ENCODE measurements at places on chromosomes 6 and 20.

DNA sequence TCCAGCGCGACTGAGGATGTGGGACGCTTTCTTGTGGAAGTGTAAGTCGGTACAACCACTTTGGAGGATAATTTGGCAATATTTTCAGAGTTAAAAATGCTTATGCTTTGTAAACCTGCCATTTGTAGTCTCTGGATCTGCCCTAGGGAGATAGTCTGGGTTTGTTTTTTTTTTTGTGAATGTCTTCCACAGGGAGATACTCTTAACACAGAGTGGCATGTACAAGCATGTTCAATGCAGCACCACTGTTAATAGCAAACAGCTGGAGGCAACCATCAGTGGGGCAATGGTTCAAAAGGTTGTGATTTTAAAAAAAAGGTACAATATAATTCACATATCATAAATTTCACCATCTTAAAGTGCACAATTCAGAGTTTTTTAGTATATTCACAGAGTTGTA is 22.4 kb downstream of the SLC9A8 start:
- no peak for DNase-seq

DNA sequence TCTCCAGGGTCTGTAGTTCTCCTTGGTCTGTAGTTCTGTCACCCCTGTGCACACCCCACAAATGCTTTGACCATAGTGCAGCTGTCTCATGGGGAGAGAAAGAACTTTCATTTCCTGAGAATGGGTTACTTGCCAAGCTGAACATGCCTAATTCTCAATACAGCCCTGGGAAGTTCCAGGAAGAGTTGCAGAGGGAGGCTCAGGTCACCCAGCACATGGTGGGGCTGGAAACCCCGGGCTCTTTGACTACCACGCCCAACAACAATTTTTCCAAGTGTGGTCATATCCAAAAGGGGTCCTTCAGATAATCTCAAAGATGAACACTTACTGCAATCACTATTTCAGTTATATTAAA is 2.2 kb upstream of the PTPRA start:
- DNase-seq: no peak

DNA sequence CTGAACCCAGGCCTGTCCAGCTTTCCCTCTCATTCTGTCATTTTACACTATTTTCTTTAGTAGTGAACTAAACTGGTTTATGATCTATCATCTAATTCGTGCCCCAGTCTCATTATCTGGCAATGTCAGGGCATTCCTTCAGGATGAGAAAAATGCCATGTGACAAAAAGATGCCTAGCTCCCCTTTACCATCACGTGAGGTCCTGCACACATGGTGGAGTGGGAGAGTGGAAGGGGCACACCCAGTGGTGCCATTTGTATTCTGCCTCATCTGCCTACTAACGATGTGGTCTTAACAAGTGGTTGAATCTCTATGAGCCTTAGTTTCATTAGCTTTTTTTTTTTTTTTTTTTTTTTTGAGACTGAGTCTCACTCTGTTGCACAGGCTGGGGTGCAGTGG is 41.2 kb downstream of the CDC5L start:
- DNase-seq: no peak

- DNase-seq: no peak
These were observed 52.5 kb downstream of the CCN2 start for GRCh38 chr6:131898718-131899117.

DNA sequence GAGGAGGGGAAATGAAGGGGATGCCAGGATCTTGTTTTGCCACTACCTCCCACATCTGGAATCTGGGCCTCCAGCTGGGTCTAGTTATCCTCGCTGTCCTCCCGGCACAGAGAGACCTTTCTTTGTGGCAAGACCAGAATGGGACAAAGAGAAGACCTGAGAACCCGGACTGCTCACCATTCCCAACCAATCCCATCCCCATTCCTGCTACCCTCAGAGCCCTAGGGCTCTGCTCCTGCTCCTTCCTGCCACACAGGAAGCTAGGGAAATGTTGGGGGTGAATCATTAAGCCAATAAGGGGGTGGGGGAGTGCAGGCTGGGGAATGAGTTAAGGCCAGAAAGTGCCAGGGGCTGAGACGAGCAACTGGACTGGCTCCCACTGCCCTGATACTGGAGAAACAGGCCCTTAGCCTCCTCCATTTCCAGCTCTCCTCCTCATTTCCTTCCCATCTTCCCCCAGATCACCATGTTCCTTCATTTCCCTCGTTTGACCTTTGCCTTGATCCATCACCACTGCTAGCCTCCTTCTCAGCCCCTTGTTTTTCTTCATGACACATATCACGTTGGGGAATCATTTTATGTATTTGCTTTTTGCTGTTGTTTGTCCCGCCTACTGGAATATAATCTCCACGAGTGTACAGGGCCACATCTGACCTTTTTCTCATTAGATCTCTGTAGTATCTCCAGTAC is 4.6 kb upstream of the IER3 start:
- DNase-seq: no peak

GRCh38 chr6:3885262-3886036 is 36.3 kb downstream of the FAM50B start:
- no peak for DNase-seq

DNA sequence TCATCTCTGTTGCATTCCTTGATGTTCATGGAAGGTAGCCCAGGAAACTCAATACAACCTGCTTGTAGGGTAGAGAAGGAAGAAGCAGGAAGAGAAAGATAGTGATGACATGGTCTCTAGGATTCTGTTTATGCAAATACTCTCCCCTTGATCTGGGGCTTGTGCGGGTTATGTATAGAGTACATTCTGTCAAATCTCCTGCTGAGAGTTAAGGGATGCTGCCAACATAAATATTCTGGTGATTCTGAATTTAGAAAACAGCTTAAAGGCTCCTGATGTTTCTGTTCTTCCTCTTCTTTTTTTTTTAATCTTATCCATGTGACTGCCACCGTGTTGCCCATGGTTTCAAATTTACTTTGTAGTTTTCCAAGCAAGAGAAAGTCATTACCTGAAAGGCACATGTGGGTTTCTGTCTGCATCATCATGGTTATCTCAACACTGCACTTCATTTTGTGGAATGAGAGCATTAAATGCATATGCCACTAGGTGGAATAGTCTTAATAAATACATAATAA is 150.6 kb downstream of the RPS12 start:
- no peak for DNase-seq

DNA sequence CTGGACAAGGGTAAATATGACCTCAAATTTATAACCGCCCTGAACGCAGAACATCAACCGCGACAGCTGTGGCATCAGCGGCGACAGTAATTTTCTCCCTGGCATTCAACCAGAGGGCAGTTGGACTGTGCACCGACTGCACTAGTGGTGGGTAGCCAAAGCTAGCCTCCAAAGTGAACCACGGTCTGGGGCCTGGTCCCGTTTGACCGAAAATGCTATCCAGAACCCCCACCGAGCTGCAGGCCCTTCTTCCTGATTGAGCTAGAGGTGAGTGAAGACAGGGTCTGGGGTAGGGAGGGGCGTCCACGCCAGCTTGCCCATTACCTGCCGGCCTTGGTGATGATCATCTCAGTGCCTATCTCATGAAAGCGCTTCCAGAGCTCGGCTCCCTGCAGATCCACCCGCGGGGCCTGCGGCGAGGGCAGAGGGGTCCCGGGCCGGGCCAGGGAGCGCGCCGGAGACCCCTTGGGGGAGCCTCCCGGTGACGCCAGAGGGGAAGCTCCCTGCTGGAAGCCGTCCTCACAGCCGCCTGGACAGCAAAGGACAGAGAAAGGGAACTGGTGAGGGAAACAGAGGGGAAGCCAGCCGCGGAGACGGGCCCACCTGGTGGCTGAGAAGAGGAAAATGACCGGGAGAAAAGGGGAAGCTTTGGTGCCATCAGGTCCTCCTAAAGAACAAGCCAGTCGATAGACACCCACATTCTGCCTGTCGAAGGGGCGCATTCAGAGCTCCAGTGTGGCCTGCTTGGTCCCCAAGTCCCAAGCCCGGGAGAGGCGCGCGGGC is 2.0 kb downstream of the TBX18 start:
- no peak for DNase-seq

- no peak for DNase-seq
These were observed 161.4 kb downstream of the PDE7B start for GRCh38 chr6:136012943-136013342.

DNA sequence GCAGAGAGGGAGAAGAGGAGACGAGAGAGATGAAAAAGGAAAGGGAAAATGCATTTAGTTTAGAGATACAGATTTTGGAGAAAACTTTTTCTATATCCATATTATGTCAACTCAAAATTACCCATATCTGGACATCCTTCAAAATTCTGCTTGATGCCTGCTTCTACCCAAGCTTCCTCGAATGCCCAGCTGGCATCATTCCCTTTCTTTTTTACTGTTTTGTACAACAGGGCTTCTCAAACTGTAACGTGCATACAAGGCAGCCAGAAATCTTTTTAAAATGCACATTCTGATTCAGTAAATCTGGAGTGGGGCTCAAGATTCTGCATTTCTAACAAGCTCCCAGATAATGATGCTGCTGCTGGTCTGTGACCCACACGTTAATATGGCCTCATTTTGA is 462.8 kb upstream of the CHD6 start:
- no peak for DNase-seq
